ENCODE measurements at places on chromosomes 4 and X. TPM values are rescaled to one million over a fixed set of nuclear protein-coding genes. Genes with fewer than 3 reads are reported as not detected.

Gene H2BW2
- not detected for total RNA-seq

Gene ATP1B4
- not detected for total RNA-seq

Gene POU4F2
- not detected for total RNA-seq

Gene GLRA3
- not detected for total RNA-seq

Gene SATL1
- total RNA-seq = not detected

Gene RHOH
- total RNA-seq = not detected

Gene TEX13B
- not detected for total RNA-seq

Gene HSFX1
- total RNA-seq = 1.7 TPM

Gene VCX
- total RNA-seq = not detected

Gene UNC5C
- total RNA-seq = 3.5 TPM

Gene ZMAT1
- 1.1 TPM for total RNA-seq

Gene EPHA5
- total RNA-seq = 3.9 TPM

Gene CFAP47
- total RNA-seq = not detected

Gene KCTD8
- 0.78 TPM for total RNA-seq

Gene HOPX
- 0.26 TPM for total RNA-seq

Gene SMS
- total RNA-seq = 167 TPM

Gene C4orf50
- total RNA-seq = not detected

Gene CPE
- 101 TPM for total RNA-seq

Gene CYBB
- total RNA-seq = not detected

Gene SHROOM3
- 12.6 TPM for total RNA-seq

Gene PDGFC
- total RNA-seq = 76.7 TPM

Measured in smooth muscle cell of the pulmonary artery (primary cell).